ENCODE measurements at places on chromosomes 6 and 20. TPM values are rescaled to one million over a fixed set of nuclear protein-coding genes. Genes with fewer than 3 reads are reported as not detected.

GRCh38 chr6:138107078-138107751 is at the start of gene PERP:
Gene PERP (minus strand): TSS chr6:138107419. CDS start chr6:138107340, 79 bp downstream.
- no peaks in the 10 kb centered on the region for H3K27me3 ChIP-seq
- no peaks in the 10 kb centered on the region for H3K36me3 ChIP-seq
- peak within 1 kb of the TSS; percentile 69 for H3K4me3 ChIP-seq
- H3K4me1 ChIP-seq, result peaks cover 6% of the 10 kb centered on the region

GRCh38 chr6:25710287-25710686 is 44.3 kb upstream of the SLC17A4 start:
- H3K4me3 ChIP-seq, result no peak overlapping the region
- H3K4me1 ChIP-seq, result no peaks in the 10 kb centered on the region
- no peak overlapping the region for H3K27ac ChIP-seq
- no peaks in the 10 kb centered on the region for H3K27me3 ChIP-seq
- no peaks in the 10 kb centered on the region for H3K36me3 ChIP-seq

GRCh38 chr6:156347246-156347645 is 429.9 kb upstream of the ARID1B start:
- H3K4me1 ChIP-seq, result no peaks in the 10 kb centered on the region
- DNase-seq, result no peak
- H3K4me3 ChIP-seq, result no peak overlapping the region
- H3K27ac ChIP-seq, result no peak overlapping the region
- H3K36me3 ChIP-seq, result no peaks in the 10 kb centered on the region
- H3K27me3 ChIP-seq, result no peaks in the 10 kb centered on the region

GRCh38 chr6:159762681-159763293 is 942 bp downstream of the ACAT2 start:
- H3K4me3 ChIP-seq, result peak overlapping the region; percentile 91
- H3K36me3 ChIP-seq, result peaks cover 3% of the 10 kb centered on the region
- no peaks in the 10 kb centered on the region for H3K27me3 ChIP-seq
- DNase-seq, result peak; percentile 87

DNA sequence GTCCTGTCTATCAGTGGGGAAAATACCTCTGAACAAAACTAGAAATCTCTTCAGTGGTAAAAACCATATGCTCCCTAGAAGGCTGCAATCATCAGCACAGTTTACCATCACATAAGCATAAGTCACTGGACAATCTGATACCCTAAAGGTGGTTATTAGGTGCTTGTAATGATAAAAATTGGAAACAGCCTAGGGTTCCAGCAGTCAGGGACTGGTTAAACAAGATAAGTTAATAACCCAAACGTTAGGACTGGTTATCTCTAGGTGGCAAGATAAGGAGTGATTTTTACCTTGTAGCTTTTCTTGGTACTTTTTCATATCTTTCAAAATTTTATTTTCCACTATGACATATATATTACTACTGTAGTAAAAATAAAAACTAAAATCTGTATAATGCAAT is 11.0 kb downstream of the ECI2 start:
- no peak overlapping the region for H3K27ac ChIP-seq
- no peaks in the 10 kb centered on the region for H3K27me3 ChIP-seq
- peaks cover 92% of the 10 kb centered on the region for H3K36me3 ChIP-seq
- no peak overlapping the region for H3K4me3 ChIP-seq

DNA sequence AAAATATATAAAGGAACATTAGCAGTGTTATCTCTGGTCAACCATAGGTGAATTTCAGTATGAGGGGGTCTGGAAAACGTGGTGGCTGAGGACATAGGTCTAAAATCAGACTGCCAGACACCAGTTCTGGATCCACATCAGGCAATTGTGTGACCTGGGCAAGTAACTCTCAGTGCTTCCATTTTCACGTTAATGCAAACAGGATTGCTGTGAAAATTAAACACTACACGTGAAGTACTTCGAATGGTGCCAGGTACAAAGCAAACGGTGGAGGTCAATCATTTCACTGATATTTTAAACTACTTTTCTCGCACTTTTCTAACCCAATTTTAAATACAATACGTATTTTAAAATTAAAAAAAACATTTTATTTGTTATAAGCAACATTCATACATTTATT is 315.7 kb downstream of the TRDN start:
- H3K27ac ChIP-seq, result no peak overlapping the region
- no peak for DNase-seq
- H3K4me1 ChIP-seq, result no peaks in the 10 kb centered on the region
- H3K4me3 ChIP-seq, result no peak overlapping the region
- no peaks in the 10 kb centered on the region for H3K36me3 ChIP-seq
- no peaks in the 10 kb centered on the region for H3K27me3 ChIP-seq

DNA sequence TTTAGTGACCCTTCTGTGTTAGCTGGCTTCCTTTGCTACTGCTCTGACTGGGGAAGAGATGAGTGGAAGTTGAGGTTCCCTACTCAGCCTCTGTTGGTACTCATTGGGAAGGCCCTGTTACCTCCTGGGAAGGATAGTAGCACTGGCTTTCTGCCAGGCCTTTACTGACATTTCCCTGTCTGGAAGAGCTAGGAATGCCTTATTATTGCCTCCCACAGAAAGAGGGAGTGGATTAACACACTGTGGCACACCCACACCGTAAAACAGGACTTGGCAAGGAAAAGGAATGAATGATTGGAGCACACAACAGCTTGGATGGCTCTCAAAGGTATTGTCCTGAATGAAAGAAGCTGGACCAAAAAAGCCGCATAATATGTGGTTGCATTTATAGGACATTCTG is 12.2 kb downstream of the ZNF831 start:
- H3K27me3 ChIP-seq, result no peaks in the 10 kb centered on the region
- no peak overlapping the region for H3K27ac ChIP-seq
- no peaks in the 10 kb centered on the region for H3K36me3 ChIP-seq

GRCh38 chr6:128036808-128037570 is 136.1 kb upstream of the THEMIS start:
- no peaks in the 10 kb centered on the region for H3K27me3 ChIP-seq
- no peak overlapping the region for H3K27ac ChIP-seq
- no peaks in the 10 kb centered on the region for H3K4me1 ChIP-seq

DNA sequence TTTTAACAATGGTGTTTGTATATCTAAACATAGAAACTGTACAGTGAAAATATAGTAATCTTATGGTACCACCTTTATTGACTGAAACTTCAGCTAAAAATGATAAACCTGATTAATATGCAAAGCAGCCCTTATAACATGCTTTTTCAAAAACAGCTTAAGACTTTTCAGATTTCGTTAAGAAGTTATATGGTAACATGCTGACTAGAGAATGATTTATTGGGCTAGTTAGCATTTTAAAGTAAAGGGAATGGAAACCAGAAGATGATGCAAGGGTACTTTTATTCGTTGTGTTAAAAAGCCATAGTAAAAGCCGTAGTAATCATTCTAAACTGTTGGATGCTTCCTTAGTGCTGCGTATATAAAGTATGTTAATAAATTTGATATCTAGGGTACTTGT is 50.5 kb downstream of the CBFA2T2 start:
- no peak for DNase-seq
- H3K4me3 ChIP-seq, result no peak overlapping the region
- no peaks in the 10 kb centered on the region for H3K4me1 ChIP-seq
- no peaks in the 10 kb centered on the region for H3K36me3 ChIP-seq
- H3K27ac ChIP-seq, result no peak overlapping the region

DNA sequence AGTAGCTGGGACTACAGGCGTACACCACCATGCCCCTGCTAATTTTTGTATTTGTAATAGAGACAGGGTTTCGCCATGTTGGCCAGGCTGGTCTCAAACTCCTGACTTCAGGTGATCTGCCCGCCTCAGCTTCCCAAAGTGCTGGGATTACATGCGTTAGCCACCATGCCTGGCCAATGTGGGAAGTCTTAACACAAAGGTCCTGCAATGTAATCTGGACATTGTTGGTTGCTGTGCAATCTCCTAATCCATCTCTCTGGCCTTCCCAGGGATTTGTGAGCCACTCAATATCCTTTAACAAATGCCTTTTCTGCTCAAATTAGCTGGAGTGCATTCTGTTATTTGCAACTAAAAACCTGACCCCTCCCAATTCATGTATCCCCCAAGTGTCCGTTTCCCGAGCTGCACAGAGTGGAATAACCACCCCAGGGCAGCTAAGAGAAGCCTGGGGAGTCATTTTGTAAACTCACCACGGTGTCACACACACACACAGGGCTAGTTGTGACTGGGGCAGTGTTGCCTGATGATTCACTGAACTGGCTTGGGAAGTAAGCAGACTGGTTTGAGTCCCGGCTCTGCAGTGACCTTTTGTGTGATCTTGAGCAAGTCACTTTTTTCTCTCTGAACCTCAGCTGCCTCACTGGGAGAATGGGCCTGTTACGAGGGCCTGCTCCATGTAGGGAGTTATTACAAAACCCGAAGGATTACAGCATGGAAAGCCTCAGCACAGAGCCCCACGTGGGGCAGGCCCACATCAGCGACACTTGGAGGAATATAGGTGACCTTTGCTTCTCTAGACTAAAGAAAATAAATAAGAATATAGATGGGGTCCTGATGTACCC is 152.3 kb downstream of the ZMYND8 start:
- H3K4me3 ChIP-seq, result no peak overlapping the region
- no peaks in the 10 kb centered on the region for H3K4me1 ChIP-seq
- no peak overlapping the region for H3K27ac ChIP-seq
- no peak for DNase-seq
- H3K27me3 ChIP-seq, result no peaks in the 10 kb centered on the region

DNA sequence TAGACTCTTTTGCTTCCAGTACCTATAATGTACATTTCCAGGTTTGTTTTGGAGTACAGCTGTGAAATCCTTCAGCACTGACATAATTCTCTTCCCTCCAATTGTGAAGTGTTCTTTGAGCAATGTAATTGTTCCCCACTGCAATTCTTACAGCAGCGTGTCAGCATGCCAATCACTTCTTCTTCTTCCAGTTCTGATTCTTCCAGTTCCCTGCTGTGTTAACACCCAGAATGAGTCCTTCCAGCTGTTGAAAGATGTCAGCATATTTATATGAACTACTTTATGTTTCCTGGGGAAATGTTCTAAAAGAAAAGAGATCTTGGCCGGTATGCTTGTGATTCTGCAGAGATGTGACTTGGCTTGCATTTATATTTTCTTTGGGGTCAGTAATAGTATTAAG is 213.9 kb downstream of the UNC5CL start:
- no peaks in the 10 kb centered on the region for H3K27me3 ChIP-seq
- H3K4me3 ChIP-seq, result no peak overlapping the region
- no peak for DNase-seq

GRCh38 chr6:43977404-43978111 is 149.7 kb downstream of the MRPL14 start:
- H3K4me3 ChIP-seq, result no peak overlapping the region
- no peaks in the 10 kb centered on the region for H3K36me3 ChIP-seq
- H3K27ac ChIP-seq, result no peak overlapping the region
- H3K27me3 ChIP-seq, result no peaks in the 10 kb centered on the region
- no peaks in the 10 kb centered on the region for H3K4me1 ChIP-seq

DNA sequence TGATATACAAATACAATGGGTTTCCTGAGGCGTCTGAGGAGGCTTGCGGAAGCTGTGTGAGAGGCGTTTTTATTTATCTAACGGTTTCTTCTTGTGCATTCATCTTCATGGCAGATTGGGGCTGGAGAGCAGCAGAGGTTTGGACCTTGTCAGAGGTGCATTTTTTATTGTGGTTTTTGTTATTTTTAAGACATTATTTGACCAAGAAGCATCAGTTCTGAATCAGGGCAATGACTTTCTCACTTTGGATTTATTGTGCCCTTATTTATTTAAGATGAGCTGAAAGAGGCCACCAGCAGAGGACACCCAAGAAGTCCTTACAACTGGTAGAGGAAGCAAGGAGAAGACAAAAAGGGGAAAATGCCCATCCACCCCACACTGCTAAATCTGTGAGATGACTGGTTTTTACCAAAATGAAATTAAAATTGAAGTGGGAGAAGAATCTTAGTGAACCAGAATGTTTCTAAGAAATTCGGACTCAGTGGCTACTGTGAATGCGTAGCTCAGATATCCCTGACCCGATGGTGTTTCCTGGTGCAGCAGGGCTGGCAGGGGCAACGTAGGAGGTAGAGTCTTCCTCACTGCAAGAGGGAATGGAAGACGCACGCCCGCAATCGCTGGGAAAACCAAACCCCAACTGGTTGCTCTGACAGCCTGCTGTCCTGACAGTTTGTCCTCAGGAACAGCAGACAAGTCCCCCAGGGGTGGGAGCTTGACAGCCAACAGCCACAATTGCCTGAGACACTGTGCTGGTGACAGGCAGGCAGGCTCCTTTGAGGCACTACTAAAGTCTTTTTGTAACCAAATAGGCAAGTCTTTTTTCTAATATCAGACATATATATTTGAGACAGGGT is 14.2 kb downstream of the PRR18 start:
- no peaks in the 10 kb centered on the region for H3K27me3 ChIP-seq
- DNase-seq, result no peak
- no peak overlapping the region for H3K27ac ChIP-seq
- no peaks in the 10 kb centered on the region for H3K36me3 ChIP-seq

GRCh38 chr6:68572525-68572924 is 62.6 kb upstream of the ADGRB3 start:
- no peaks in the 10 kb centered on the region for H3K4me1 ChIP-seq
- H3K36me3 ChIP-seq, result no peaks in the 10 kb centered on the region
- no peak overlapping the region for H3K27ac ChIP-seq
- no peak for DNase-seq
- H3K4me3 ChIP-seq, result no peak overlapping the region
- no peaks in the 10 kb centered on the region for H3K27me3 ChIP-seq

DNA sequence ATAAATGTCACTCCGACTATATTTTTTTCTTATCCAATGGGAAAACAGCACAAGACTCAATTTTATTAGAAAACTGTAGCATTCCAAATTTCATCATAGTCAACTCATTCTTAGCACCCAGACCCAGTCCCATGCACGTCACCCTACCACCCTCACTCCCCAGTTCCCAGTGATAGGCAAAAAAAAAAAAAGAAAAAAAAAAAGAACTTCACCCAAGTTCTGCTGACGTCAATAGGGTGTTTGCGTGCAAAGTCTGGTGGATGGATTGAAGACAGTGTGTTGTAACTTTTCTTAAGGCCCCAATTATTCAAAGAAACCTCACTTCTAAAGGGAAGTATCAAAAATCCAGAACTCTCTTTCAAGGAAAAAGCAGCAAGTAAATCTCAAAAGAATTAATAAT is 213.9 kb upstream of the PRDM1 start:
- no peak overlapping the region for H3K4me3 ChIP-seq
- H3K36me3 ChIP-seq, result no peaks in the 10 kb centered on the region
- H3K4me1 ChIP-seq, result no peaks in the 10 kb centered on the region
- DNase-seq, result no peak
- H3K27ac ChIP-seq, result no peak overlapping the region

The FAM50B gene
- total RNA-seq, result 11.1 TPM

The CPXM1 gene
- total RNA-seq, result 0.16 TPM

The DNAH8 gene
- not detected for total RNA-seq

The RFX6 gene
- total RNA-seq, result not detected

The MYCT1 gene
- 5.0 TPM for total RNA-seq

The C6orf132 gene
- 0.29 TPM for total RNA-seq

The ACTL10 gene
- total RNA-seq, result 0.56 TPM

The GPX5 gene
- total RNA-seq, result not detected

The CD24 gene
- total RNA-seq, result 7.1 TPM

The DEF6 gene
- 1.2 TPM for total RNA-seq

The ZFP57 gene
- total RNA-seq, result not detected

The MEP1A gene
- not detected for total RNA-seq
